Eye (tissue), 1 donor: ENCODE measurements at places on chromosomes 13 and 19.

DNA sequence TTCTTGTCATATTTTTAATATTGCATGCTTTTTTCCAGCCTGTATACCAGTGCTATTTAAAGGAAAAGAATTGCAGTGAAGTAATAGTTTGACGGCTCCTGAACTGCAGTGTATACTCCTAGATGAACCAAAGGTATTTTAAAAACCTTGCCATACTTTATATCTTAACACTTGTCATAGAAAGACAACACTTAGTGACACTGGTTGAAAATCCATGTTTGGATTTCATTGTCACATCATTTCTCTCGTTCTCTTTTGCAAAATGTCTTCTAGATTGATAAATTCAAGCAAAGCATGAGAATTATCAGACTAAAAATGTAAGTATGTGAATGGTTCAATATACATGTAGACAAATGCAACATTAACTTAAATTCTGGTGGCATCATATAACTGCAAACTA lies 1293.9 kb downstream of the PCDH9 start:
- DNase-seq, result no peak

DNA sequence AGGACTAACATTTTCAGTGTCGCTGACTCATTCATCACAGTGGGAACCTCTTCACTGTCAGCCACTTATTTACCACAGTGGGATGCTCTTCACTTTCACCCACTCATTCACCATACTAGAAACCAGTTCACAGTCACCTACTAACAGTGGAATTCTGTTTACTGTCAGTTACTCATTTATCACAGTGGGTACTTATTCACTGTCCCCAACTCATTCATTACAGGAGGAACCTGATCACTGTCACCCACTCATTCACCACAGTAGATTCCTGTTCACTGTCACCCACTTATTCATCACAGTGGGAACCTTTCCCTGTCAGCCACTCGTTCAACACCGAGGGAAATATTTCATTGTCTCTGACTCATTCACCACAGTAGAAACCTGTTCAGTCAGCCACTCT lies 10.1 kb upstream of the ZNF85 start:
- DNase-seq, result no peak

- no peak for DNase-seq
These were observed 40.3 kb upstream of the USPL1 start for GRCh38 chr13:30577401-30577852.

GRCh38 chr19:48186015-48186414 lies 15.5 kb downstream of the ZSWIM9 start:
- DNase-seq, result no peak

GRCh38 chr19:14147797-14148605 lies 11.6 kb upstream of the ASF1B start:
- DNase-seq, result peak; percentile 85

DNA sequence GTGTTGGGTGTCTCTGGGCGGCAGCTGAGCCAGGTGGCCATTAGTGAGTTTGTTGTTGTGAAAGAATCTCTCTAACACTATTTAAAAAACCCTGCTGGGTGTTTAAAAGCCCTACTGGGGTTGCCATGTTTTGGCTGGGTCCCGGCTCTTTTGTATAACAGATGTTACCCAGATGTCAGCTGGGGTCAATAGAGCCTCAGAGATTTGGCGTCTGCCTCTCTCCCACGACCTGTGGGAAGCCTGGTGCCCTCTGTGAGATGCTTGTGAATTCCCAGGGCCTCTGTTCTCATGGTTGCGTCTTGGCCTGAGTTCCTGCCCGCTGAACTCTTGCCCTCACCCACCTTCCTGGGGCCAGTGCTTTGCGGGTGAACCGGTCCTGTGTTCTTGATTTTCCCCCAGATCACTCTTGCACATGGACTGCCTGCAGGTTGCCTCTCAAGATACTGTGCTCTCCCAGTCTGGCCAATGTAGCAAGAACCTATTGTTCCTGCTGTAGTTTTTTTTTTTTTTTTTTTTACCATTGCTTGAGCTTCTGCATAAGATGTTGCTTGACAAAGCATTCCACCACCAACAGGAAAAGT lies 9.5 kb downstream of the NFILZ start:
- no peak for DNase-seq

GRCh38 chr13:111908981-111909380 lies 158.0 kb upstream of the SOX1 start:
- no peak for DNase-seq

- DNase-seq, result no peak
These were observed 351.7 kb upstream of the TMTC4 start for GRCh38 chr13:101026328-101026727.

- no peak for DNase-seq
These were observed 7.6 kb downstream of the F7 start for GRCh38 chr13:113112893-113113845.

GRCh38 chr13:59531571-59532091 lies 632.1 kb downstream of the DIAPH3 start:
- DNase-seq, result peak; percentile 81

GRCh38 chr13:29892151-29892550 lies 41.7 kb upstream of the UBL3 start:
- DNase-seq, result peak; percentile 78

DNA sequence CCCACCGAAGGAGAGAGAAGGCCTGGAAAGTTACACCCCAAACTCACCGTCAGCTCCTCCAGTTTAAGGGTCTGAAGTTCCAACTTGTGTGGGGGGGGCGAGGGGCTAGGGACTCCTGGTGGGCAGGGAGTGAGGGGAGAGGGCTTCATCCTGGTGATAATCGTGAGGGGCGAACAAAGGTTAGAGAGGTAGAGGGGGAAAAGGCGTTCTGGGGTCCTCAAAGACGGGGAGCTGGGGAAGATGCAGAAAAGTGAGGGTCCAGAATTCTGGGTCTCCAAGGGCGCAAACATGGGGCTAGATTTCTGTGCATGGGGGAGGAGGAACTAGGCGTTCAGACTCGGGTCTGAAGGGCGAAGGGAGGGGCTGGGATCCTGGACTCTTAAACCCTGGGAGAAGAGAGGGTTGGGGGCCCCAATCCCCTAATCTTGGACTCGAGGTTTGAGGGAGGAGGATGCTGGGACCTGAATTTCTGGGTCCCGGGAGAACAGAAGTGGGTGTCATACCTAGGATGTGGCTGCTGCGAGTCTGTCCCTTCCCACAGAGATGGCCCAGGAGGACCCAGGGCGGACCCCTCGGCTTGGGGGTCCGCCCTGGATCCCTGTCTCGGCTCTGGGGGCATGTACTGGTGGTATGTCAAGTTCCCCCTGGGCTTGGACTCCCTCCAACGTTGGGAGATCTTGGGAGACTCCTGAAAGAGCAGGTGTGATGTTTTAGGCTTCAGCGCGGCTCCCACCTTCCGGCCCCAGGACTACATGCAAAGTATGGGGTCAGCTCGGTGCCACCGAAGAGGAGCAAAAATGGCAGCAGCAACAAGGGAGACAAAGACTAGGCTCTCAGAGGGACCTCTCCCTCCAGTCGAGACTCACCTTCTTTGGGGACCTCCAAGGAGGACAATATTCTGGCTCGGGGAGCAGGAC lies 4.5 kb downstream of the MAMSTR start:
- DNase-seq, result peak; percentile 10

- no peak for DNase-seq
These were observed 16.1 kb downstream of the LIG1 start for GRCh38 chr19:48154003-48154402.

DNA sequence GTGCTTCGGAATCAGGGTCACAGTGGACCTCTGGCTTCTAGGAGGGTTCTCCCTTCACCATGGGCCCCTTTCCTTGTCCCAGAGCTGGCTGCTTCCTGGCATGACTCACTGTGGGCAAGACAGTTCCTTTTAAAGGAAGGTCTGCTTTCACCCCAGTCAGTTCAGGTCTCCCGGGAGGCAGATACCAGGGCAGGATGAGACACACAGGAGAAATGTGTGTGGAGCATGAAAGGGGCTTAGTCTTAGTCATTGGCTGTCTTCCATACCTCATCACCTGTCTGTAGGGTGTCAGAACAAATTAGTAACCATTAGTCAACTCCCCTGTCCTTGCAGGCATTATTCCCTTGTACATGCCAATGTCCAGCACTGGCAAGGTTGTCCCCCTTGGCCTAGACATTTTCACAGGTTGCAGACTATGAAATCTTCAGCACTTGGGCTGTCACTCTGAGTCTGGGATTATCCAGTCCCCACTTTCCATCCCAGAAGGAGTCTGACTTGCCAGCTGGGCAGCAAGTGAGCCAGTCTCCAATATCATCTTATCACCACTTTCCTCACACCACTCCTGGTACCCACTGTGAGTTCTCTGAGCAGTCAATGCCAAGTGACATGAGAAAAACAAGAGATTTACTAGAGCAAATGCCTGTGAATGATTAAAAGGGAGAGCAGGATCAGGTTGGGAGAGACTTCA lies 76.8 kb upstream of the MEDAG start:
- DNase-seq, result no peak

GRCh38 chr13:40498461-40498860 lies 168.0 kb downstream of the FOXO1 start:
- no peak for DNase-seq

DNA sequence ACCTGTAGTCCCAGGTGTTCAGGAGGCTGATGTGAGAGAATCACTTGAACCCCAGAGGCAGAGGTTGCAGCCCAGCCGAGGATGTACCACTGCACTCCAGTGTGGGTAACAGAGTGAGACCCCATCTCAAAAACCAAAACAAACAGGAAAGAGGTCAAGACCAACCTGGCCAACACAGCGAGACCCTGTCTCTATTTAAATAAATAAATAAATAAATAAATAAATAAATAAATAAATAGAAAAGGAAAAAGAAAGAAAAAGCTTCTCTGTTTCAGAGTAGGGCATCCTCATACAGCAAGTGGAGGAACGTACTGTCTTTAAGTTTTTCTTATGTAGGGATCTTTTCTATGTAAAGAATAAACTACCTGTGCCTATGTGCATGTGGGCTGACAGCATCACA lies 2.3 kb downstream of the ZNF700 start:
- DNase-seq, result no peak

DNA sequence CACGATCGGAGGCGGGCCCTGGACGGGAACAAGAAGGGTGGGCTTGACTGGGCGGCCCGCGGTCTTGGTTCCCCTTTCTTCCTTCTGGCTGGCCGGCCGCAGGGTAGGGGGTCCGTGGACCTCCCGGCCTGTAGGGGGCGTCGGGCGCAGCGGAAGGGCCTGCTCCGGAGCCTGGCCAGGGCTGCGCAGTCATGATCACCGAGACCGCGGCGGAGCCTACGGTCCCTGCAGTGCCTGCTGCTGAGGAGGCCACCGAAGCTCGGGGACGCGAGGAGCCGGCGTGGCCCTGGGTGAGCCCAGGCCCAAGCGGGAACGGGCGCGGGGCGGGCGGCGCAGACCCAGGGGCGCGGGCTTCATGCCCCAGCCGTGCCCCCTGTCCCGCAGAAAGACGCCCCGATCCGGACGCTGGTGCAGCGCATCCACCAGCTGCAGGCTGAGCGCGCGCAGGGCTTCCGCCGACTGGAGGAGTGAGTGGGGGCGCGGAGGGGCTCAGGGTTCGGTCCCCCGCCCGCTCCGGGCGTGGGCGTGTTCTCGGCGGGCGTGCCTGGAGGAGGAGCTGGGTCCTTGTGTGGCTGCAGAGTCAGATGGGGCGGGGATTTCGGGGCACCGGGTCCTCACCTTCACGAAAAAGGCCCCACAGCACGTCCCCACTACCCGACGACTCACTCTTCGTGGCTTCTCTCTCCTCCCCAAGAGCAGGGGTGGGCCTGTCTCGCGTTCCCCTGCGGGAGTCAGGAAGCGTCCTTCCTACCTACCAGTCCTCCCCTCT lies at the start of gene REX1BD:
TSS of gene REX1BD (plus strand) at position 188 of the 769 bp plus-strand sequence. CDS start at position 192, 4 bp downstream.
- peak; percentile 94 for DNase-seq

DNA sequence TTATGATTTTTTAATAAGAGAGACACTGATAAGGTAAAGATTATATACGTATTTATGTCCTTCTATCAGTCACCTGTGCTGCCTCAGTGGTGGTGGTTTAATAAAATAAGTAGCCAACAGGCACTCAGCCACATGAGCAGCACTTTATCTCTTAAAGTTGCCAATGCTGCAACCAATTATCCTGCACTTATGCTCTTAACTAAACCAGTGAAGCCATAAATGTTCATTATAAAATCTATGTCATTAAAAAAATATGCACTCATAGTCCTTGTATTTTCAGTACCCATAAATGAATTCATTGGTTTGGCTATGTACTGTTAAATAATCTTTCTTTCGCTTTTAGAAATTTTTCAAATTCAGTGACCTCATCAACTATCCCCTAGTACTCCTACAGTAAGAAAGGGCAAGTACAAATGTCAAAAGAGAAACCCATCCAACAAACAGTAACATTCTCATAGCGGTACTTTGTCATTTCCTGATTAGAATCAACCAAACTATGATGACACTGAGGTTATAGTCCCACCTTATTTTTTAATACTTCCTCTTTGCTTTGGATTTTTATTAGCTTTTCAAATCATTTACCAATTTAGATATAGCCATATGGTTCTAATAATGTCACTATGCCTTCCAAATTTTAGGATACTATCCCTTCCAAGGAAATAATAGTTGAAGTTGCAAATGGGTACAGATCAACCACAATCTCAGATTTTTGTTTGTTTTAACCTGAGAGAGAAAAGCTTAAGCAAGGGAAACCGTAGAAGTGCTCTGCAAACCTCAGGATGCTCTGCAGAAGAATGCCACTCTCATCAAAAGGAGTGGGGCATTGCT lies 190.9 kb downstream of the KLF12 start:
- no peak for DNase-seq

DNA sequence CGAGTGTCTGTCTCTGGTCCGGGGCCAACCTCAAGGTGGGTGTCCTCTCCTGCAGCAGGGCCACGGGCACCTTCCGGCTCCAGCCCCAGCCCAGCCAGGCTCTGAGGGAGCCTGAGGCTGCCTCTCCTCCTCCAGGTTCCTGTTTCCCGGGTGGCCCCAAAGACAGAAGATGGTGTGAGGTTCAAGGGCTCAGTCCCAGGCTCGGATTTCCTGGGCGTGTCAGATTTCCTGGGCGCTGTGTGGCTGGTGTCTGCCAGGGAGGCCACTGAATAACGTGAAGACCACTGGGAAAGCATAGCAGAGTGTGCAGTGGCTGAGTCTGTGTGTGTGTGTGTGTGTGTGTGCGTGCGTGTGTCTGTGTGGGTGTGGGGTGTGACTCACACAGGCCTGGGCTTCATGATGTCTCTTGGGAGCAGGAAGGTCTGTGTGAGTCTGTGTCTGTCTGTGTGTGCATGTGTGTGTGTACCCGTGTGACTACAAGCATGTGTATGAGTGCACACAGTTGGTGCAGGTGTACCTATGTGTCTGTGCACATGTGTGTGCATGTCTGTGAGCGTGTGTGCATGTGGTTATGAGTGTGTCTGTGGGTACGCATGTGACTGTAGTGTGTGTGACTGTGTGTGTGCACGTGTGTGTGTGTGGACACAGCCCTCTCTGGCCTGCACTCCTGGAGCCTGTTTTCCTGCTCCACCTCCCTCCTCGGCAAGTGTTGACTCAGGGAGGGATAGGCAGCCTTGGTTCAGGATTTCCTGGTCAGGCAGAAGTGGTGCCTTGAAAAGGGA lies 28.3 kb downstream of the CEBPA start:
- peak; percentile 44 for DNase-seq

GRCh38 chr13:109255141-109255856 lies 531.1 kb downstream of the IRS2 start:
- DNase-seq, result no peak

GRCh38 chr19:50427997-50428425 lies 4.7 kb upstream of the MYBPC2 start:
- peak; percentile 93 for DNase-seq

- no peak for DNase-seq
These were observed 418.1 kb downstream of the SLITRK6 start for GRCh38 chr13:85381082-85381481.
